NCI-H748 treated with DMSO at 0.1 percent for 48 hours (cell line): ENCODE measurements at places on chromosomes 5 and 9.

GRCh38 chr5:180436275-180436674, 57.9 kb upstream of the CNOT6 start:
- DNase-seq: no peak

DNA sequence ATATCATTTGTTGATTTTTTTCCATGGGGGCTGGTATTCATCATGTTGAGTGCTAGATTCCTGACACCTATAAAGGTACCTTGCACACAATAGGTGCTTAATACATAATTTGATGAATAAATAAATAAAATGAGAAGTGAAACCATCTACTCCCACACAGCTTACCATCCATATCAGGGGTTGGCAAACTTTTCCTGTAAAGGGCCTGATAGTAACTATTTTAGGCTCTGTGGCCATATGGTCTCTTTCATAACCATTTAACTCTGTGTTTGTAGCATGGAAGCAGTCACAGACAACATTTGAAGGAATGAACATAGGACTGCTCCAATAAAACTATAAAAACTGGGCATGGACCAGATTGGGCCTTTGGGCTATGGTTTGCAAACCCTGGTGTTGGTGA, 100.3 kb downstream of the GCNT1 start:
- DNase-seq: no peak

GRCh38 chr5:54580997-54581811, 63.6 kb downstream of the SNX18 start:
- no peak for DNase-seq

GRCh38 chr9:21030389-21031035, 928 bp downstream of the HACD4 start:
- DNase-seq: no peak

DNA sequence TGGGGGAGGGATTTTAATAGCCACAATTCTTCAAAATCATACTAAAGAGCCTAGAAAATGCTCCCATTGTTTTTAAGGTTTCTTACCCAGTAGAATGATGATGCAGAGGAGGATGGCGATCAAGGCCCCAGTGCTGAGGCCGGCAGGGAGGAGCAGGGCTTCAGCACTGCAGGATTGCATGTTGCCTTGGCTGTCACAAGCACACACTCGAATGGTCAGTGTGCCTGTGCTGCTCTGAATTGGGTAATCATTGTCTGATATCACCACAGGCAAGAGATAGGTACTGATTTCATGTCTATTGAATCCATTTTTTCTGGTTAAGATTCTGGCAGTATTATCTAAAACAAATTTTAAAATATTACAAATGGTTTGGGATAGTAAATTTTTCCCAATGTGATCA, 153.3 kb downstream of the CDH10 start:
- DNase-seq: no peak

DNA sequence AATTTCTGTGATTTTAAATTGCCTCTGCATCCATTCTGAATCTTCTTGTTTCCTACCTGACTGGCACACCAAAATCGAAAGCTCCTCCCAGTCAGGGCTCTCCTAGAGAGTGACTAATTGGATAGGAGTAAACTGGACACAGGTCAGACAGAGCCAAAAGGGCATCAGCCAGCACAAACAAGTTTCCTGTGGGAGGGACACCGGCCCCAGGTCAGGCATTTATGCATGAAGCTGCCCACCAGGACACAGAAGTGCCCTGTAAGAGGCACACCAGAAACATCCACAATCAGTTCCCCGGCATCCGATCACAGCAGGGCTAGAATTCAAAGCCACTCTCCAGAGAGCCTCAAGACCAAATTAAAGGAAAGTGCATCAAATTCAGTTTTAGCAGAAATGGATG, 78.4 kb downstream of the SFXN1 start:
- no peak for DNase-seq

GRCh38 chr9:125511789-125512660, 195.0 kb downstream of the MAPKAP1 start:
- no peak for DNase-seq

DNA sequence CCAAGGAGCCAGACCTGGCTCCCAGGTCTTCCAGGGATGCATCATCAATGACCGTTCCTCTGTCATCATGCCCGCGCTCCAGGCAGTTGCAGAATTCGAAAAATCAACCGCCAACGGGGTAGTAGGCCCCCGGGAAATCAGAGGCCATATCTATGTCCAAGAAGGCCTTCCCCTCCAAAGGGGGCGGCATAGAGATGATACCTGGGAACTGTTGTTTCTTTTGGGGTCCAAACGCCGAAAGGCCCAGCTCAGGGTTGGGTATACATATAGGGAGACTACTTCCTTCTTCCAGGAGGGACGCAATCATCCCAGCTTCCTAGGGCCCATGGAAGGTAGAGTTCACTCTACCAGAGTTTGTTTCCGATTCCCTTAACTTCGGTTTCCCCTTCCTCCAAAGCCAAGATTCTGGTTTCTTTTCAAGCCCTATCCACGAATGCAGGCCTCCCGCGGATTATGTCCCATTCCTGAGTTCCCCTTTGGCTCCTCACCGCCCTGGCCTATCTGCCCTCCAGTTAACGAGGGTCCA, 754 bp downstream of the DCAF12 start:
- no peak for DNase-seq

GRCh38 chr5:72076621-72077300, 30.5 kb upstream of the MAP1B start:
- DNase-seq: no peak

DNA sequence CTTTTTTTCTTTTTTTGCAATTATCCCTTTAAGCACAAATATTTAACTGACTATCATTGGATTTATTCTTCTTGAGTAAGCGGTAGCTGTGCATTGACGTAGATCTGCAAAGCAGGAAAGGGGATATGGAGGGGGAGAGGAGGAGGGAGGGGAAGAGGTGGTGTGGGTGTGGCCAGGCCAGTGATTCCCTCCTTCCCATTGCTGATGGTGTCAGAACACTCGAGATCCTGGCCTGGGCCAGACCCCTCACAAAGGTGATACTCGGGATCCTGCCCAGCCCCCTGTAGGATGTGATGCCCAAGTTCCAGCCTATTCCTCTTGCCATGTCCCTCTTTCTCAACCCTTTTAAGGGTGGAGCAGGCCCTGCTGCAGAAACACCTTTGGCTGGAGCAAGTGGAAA, 9.9 kb downstream of the SLC36A3 start:
- no peak for DNase-seq

GRCh38 chr5:145859453-145859852, 13.4 kb downstream of the GRXCR2 start:
- no peak for DNase-seq

DNA sequence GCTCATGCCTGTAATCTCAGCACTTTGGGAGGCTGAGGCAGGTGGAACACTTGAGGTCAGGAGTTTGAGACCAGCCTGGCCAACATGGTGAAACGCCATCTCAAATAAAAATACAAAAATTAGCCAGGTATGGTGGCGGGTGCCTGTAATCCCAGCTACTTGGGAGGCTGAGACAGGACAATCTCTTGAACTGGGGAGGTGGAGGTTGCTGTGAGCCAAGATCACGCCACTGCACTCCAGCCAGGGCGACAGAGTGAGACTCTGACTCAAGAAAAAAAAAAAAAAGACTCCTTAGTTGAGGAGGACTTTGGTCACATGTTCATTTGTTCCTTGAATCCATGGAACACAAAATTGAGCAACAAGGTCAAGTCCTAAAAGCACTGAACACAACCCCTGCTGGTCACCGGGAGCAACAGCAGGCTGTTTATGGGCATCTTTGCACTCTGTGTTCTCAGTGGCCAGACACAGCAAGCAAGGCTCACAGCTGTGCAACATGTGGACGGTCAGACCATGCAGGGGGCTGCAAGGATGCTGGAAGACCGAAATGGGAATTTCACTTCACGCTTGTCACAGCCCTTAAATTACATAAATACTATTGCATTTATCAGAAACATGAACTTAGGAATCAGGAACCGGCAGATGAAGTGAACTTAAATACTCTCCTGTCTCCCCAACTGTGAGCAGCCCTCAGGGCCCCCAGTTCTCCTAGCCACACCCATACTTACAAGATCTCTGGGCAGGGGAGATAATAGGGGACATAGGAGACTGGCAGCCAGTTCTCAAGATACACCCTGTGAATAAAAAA, 2.8 kb downstream of the GBGT1 start:
- peak; percentile 37 for DNase-seq

GRCh38 chr9:133694686-133695085, 43.5 kb downstream of the SARDH start:
- DNase-seq: no peak

GRCh38 chr9:134267305-134267880, 58.9 kb upstream of the RXRA start:
- DNase-seq: no peak

- DNase-seq: no peak
Measured at GRCh38 chr5:1913578-1913977, 30.9 kb upstream of the IRX4 start.

- no peak for DNase-seq
Measured at GRCh38 chr9:15635752-15636151, 82.9 kb downstream of the CCDC171 start.

DNA sequence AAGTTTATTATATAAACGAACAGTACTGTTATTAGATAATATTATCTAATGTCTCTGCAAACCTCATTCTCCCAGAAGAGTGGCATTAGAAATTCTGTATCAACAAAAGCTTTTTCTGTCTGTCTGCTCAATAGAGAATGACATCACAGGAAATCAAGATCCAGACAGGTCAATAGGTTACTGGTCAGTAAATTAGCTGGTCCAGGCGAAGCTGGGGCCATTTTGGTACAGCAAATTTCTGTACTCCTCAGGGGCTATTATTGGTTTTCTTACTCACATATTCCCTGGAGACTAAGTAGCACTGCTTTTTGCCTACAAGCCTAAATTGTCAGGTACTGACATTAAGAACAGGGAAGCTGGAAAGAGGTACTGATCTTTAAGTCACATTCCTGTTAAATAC, 80.5 kb downstream of the PLPP1 start:
- no peak for DNase-seq

GRCh38 chr9:37954581-37954981, 50.7 kb upstream of the SLC25A51 start:
- DNase-seq: no peak

DNA sequence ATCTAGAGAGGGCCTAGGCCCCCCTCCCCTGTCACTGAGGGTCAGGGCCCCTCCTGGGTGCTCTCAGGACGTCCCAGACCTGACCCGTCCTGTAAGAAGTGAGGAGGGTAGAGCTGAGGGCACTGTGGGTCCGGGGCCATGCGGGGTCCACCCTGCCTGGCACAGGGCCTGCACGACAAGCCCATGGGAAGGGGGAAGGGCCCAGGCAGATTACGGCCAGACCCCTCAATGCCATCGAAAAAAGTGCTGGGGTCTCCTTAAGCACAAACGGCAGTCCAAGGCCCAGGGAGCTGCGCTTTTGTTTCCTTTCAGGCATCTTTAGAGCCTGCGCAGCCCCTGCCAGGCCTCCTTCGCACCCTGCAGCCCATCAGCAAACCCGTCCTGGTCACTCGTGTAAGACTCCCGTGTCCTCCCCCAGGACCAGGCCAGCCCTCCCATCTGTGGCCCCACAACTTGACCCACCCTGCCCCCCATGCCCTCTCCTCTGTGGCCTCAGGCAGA, 4.4 kb upstream of the EXOC3 start:
- DNase-seq: no peak

GRCh38 chr9:113570749-113571711, 107.5 kb downstream of the RGS3 start:
- DNase-seq: no peak

- DNase-seq: no peak
Measured at GRCh38 chr5:172102913-172103626, 85.0 kb downstream of the STK10 start.

GRCh38 chr5:140083120-140083519, 30.8 kb upstream of the PURA start:
- DNase-seq: no peak

- DNase-seq: no peak
Measured at GRCh38 chr5:165187815-165188214, 1682.4 kb downstream of the MAT2B start.

- no peak for DNase-seq
Measured at GRCh38 chr5:179799644-179799973, 5.8 kb downstream of the LTC4S start.

- DNase-seq: no peak
Measured at GRCh38 chr5:175517824-175518450, 39.6 kb downstream of the SFXN1 start.

DNA sequence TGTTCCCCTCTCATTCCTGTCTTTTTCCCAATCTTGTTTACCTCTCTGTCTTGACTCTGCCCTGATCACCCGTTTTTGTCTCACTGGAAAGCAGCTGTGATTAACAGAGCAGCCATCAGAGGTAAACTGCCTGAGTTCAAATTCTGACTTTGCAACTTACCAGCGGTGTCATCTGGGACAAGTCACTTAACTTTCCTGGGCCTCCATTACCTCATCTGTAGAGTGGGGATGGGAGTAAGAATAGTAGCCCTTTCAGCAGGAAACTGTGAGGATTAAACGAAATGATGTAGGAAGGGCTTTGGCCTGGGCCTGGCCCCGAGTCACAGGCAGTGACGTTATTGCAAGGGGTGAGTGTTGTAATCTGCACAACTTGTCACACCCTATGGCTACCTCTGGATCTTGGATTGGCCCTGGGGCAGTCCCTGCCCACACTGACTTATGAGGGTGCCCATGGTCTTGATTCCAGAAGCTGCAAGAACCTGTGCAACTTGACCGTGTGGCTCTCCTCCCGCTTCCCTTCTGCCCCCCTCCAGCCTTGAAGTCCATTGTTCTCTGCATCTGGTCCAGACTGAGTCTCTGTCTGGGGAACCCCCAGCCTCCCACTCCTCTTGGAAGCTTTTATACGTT, 657 bp upstream of the PCDH12 start:
- DNase-seq: no peak

GRCh38 chr9:105307591-105308130, 63.2 kb downstream of the SLC44A1 start:
- DNase-seq: no peak

- no peak for DNase-seq
Measured at GRCh38 chr5:40447438-40447837, 232.3 kb upstream of the PTGER4 start.

DNA sequence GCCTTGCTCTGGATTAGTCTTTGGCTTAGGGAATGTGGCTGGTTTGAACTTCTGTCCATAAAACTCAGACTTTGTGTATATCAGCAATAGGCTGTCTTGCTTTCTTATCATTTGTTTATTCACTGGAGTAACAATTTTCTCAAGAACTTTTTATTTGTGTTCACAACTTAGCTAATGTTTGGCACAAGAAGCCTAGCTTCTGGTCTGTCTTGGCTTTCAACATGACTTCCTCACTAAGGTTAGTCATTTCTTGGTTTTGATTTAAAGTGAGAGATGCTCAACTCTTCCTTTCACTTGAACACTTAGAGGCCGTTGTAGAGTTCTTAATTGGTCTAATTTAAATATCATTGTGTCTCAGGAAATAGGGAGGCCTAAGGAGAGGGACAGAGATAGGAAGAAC, 4.9 kb downstream of the FBXO38 start:
- no peak for DNase-seq

DNA sequence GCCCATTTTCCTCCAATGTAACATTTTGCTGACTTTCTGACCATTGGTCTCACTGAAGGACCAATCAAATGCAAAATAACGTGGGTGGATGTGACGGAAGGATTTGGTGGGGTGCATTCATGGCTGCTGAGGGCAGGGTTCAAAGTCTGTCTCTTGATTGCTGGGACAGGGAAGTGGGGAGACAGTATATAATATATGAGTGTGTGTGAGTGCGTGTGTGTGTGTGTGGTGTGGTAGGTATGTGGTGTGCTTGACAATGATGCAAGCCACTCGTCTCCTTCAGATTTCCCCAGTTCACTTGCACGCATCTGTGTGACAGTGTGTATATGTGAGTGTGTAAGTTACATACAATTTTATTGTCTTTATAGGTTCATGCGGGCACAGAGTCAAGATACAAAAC, 477.3 kb downstream of the DIRAS2 start:
- DNase-seq: no peak
